Muscle of back (tissue), 13 donors: ENCODE measurements at places on chromosomes 2 and 18.

DNA sequence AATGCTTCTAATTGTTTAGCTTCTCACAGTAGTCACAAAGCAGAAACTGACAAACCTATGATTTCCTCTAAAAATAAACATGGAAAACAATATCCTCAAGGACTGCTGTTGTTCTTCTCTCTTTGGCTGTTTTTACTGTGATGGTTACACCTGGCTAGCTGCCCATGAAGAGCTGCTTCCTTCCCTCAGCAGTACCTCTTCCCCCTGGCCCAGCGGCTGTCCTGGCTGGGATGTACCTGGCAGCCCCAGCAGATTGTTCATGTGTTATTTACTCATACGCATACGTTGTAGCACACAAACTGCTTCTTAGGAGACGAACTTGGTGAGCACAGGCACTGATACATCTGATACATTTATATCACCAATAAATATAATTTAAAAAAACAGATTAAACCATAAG is 27.4 kb downstream of the NEMP2 start:
- DNase-seq = no peak

DNA sequence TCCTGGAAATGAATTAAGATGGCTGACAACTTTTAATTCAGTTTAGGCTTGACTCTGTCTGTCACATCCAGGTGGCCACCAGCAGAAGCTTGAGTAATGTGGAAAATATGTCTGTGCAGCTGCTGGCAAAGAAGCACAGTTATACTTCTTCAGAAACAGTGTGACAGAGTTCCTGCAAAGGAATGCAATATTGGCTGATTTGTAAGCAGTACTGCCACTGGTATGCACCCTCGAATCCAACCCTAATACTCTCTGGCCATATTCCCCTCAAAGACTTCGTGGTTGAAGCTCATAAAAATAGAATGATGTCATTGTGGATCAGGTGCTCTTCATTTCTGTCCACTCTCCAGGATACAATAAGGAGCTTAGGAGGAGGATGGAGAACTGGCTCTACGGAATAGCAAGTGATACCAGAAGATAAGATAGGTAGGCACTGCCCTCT is 86.2 kb downstream of the METTL8 start:
- DNase-seq = peak; percentile 75

DNA sequence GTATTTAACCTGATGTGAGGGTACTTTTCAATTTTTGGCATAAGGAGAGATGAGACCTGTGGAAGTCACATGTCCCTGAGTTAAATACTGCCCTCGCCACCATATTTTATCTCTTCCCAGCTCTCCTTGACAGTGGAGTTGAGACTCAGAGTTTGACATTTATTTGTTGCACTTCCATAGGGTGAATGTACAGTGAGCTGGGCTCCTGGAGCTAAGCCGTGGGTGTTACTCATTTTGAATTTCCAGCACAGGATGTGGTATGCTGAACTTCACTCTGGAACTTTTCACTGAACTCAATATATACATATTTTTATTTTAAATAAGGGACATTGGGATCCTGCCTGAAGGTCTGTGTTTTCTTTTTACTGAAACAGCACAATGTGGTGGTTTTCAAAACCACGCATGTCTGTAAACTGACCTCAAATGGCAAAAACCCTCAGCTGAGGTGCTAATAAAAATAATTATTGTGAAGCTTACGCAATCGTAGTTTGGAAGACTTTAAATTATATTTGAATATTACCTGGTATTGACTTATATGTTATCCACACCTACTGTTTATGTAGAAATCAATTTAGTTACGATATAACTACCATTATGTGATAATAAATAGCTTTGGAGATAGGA is 12.1 kb downstream of the RNF144A start:
- DNase-seq = no peak

GRCh38 chr2:181106789-181107627 is 126.6 kb downstream of the UBE2E3 start:
- DNase-seq = peak; percentile 79
